Dermis microvascular lymphatic vessel endothelial cell (primary cell): ENCODE measurements at places on chromosomes 2 and 18. TPM values are rescaled to one million over a fixed set of nuclear protein-coding genes. Genes with fewer than 3 reads are reported as not detected.

GRCh38 chr2:64686283-64686956 is 32.7 kb upstream of the SERTAD2 start:
- DNase-seq, result no peak

The TANC1 gene
- total RNA-seq, result 49.7 and 85.7 TPM in 2 replicates

The ARHGAP25 gene
- total RNA-seq, result 10.5 and 11.9 TPM in 2 replicates

- no peak for DNase-seq
These were observed 22.9 kb downstream of the WIPF1 start for GRCh38 chr2:174574657-174575056.

DNA sequence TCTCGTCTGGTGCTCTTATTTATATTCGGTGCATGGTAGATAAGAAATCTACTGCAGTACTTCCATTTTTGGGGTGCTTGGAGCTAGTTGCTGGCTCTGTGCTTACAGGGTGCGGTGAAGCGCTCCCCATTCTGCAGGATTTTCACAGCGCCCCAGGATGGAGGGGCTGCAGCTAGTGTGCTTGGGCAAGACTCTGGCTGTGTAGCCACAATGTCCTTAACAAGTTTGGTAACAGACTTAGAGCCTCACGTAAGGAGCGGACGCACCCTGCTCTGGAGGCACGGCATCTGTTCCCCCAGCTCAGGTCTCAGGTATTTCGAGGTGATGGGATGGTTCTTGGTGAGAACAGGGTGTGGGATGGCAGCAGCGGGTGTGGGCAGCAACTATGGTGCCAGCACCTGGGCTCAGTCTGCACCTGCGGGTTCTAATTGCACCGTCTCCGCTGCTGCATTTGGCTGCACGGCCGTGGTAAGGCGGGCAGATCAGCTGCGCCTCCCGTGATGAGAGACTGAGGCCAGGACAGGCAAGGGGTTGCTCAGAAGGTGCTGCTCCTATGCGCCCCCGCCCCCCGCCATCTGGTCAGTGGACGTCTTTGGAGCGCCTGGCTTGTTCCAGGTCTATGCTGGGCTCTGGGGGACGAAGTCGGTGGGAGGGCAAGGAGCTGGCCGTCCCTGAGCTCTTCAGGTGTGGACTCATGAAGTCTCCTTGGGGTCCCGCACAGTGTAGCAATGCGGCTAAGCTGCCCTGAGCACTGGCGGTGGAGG is 20.1 kb upstream of the ALLC start:
- no peak for DNase-seq

The LOXHD1 gene
- total RNA-seq, result under 0.01 TPM in 2 replicates

The ITGA4 gene
- total RNA-seq, result 0.25 and 0.90 TPM in 2 replicates

GRCh38 chr18:63940008-63940407 is 9.1 kb upstream of the HMSD start:
- DNase-seq, result no peak

DNA sequence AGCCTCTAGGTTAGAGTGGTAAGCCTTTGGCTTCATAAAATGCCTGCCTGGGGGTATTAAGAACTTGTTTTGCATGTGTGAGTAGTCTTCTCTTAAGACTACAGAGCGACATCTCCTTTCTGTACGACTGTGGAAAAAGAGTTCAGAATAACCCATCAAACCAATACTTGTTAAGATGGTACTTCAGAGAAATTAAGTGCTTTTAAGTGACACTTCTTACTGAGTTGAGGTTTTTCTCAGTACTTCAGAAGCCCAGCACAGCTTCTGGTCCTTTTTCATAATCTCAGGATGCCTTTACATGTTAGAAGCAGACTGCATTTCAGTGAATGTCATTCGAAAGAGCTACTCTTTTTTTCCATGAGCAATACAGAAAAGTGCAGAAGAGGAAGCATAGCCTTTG is 10.8 kb downstream of the XRCC5 start:
- no peak for DNase-seq

- no peak for DNase-seq
These were observed 341.3 kb upstream of the LINC00305 start for GRCh38 chr18:64490207-64490606.

- no peak for DNase-seq
These were observed 26.8 kb upstream of the LDLRAD4 start for GRCh38 chr18:13191779-13192178.

DNA sequence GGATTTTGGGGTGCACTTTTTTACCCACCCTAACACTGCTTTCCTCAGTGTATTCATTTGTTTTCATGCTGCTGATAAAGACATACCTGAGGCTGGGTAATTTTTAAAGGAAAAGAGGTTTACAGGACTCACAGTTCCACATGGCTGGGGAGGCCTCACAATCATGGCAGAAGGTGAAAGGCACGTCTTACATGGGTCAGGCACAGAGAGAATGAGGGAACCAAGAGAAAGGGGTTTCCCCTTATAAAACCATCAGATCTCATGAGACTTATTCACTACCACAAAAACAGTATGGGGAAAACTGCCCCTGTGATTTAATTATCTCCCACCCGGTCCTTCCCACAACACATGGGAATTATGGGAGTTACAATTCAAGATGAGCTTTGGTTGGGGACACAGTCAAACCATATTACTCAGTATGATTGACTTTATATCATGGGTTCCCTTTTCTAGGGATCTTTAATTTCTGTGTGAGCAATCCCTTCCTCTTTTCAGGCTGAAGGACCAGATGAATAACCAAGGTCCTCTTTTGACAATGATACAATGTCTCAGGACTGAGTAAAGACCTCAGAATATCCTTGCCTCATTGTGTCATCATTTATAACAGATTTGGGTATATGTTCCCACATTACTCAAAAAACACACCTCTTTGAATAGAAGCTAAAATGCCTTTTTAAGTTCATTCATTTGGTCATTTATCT is 100.1 kb upstream of the TRIB2 start:
- no peak for DNase-seq

The SCYGR4 gene
- not detected in 2 replicates for total RNA-seq
